ENCODE measurements at places on chromosomes 13 and 19.
A peak's percentile ranks its signal among the peaks of the same experiment; 100 is the strongest.

GRCh38 chr19:7888145-7888825 is at the start of gene LRRC8E:
TSS of gene LRRC8E (plus strand) at chr19:7888510. CDS start at chr19:7895604, 7,094 bp downstream.
- no peak for DNase-seq

DNA sequence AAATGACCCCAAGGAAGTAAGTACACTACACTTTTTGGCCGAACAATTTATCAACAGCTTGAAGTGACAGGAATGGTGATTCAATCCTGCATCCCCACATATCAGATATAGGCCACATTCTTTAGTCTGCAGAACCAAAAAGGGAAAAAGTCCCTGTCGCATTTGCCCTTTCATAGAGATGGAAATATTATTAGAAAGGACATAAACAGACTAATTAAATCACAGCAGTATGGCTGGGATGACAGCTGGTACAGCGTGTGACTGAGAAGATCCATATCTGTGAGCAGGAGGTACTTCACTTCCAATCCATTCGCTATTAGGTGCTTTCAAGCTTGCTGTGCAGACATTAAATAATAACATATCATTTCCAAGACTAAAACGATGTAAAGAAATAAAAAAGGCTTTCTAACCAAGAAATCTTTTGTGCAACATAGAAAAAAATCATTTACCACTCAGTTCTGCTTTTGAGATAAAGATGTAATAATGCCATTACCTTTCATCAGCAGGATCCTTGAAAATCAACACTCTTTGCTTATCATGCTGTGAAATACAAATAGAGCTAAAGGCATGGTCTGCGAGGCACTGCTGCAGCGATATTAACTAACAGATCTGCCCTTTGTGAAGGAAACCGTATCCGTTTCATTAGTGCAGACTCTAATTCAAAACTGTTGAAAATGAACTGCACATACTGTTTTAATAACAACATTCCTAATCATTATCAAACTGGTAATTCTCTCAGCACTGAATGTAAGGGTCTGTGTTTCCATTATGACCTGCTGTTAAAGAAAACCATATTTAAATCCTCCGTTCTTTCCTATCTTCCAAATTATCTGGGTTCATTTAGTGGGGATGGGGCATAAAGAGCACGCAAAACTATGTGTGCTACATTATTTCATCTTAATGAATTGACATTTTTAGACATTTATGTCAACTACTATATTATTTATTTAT is 245.6 kb downstream of the DACH1 start:
- peak; percentile 54 for DNase-seq

- no peak for DNase-seq
Observed at GRCh38 chr19:1920644-1921043, 15.4 kb downstream of the ADAT3 start.

DNA sequence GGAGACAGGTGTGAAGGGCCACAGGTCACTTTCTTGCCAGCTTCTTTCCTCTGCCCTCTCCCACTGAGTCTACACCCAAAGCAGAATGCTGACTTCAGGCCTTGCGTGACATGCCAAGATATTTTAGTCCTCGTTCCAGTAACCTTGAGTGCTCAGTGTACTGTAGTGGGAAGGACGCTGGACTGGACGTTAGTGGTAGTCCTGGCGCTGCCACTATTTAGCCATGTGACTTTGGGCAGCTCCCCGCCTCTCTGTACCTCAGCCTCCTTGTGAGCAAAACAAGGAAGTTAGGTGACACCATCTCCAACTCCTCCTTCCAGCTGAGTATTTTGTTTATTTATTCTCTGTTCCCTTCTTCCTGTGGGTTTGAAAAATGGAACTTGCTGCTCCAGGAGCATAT is 86.1 kb downstream of the FRY start:
- peak; percentile 24 for DNase-seq

GRCh38 chr19:49988433-49988832 is 27.5 kb upstream of the SIGLEC11 start:
- no peak for DNase-seq

- peak; percentile 46 for DNase-seq
Observed at GRCh38 chr13:111153977-111154332, 38.8 kb downstream of the ARHGEF7 start.

DNA sequence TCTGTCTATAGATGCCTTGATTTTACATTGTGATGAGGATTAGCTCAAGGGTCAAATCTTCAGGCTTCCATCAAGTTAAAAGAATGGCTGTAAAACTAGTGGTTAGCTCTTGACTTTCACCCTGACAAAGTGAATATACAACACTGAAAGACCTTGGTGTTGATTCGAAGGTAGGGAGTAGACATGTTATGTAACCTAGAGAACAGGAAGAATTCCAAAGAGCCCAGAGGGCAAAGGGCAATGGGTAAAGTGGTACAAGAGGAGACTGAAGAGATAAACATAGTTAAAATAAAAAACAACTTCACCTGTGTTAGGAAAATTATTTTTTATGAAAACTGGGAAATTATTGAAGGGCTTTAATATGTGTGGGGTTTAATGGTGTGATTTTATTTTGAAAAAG is 833.2 kb upstream of the KLHL1 start:
- DNase-seq = no peak

DNA sequence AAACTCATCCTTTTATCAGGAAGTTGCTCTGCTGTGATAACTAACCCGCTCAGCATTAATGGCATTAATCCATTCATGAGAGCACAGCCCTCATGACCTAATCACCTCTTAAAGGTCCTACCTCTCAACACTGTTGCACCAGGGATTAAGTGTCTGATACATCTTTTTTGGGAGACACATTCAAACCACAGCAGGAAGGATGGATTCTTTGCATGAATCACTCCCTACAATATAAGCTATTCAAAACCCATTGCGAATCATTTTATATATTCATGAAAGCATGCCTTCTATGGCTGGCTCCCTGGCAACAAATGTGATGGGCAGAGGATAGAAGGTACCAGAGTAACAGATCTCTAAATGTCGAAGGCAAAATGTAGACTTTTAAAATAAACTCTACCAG is 27.6 kb downstream of the ARL11 start:
- no peak for DNase-seq

DNA sequence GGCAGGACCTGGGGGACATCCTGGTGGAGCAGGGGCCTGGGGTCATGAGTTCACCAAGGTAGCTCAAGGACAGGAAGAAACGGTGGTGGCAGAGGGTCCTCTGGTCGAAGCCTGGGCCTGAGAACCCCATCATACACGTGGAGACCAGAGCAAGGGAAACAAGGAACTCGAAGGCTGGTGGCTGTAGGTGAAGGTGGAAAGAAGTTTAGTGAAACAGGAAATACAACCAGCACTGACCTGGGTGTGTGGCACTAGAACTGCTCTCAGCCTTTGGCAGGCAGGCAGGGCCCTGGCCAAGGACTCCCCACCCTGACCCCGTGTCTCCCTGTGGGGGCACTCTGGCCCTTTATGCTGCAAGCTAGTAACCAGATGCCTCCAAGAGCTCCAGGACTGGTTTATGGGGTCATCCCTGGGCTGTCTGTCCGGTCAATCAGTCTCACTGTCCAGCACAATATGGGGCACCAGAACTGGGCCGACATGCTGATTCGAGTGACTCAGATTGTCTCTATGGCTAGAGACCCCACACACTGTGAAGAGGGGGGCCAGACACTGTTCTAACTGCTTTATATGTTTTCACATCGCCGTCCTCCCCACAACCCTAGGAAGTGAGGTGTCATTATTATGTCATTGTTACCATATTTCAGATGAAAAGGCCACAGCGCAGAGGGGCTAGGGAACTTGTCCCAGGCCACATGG is 3.8 kb downstream of the COX6B2 start:
- no peak for DNase-seq

DNA sequence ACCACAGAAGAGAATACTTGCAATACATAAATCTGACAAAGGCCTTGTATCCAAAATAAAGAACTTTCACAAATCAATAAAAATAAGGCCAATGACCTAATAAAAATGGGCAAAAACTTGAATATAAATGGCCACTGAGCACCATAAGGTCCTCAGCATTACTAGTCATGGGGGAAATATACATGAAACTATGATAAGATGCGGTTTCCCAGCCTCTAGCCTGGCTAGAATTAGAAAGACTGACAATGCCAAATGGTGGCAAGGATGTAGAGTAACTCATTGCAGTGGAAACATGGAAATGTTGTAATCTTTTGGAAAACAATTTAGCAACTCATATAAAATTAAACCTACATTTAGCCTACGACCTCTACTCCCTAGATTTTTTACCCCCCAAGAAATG is 227.1 kb downstream of the GGACT start:
- no peak for DNase-seq

GRCh38 chr13:66665991-66666390 is 564.1 kb downstream of the PCDH9 start:
- peak; percentile 98 for DNase-seq

- no peak for DNase-seq
Observed at GRCh38 chr19:54420068-54420382, 4.8 kb downstream of the TTYH1 start.

DNA sequence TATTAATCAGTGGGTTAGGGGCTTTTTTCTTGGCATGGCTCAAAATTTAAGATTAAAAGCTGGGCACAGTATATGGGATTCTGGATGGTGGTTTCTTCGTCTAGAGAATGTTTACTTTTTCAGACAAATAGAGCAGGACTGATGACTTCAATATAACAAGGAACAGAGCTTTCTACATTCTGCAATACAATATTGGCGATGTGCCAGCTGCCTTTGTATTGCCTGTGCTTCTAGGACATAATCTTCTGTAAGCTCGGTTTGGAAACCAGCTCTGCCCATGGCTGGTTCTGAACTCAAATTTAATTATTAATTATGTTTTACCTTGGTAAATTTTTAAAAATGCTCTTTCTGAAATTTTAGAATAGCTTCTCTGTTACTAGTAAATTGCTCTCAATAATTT is 139.1 kb upstream of the TRPC4 start:
- DNase-seq = no peak

- no peak for DNase-seq
Observed at GRCh38 chr13:27853861-27854260, 61.6 kb downstream of the GSX1 start.

GRCh38 chr19:52942386-52943133 is 19.3 kb upstream of the ZNF888 start:
- DNase-seq = peak; percentile 88

- DNase-seq = no peak
Observed at GRCh38 chr13:93499991-93500390, 273.4 kb downstream of the GPC6 start.

- no peak for DNase-seq
Observed at GRCh38 chr13:96082640-96083039, 7.3 kb upstream of the HS6ST3 start.

DNA sequence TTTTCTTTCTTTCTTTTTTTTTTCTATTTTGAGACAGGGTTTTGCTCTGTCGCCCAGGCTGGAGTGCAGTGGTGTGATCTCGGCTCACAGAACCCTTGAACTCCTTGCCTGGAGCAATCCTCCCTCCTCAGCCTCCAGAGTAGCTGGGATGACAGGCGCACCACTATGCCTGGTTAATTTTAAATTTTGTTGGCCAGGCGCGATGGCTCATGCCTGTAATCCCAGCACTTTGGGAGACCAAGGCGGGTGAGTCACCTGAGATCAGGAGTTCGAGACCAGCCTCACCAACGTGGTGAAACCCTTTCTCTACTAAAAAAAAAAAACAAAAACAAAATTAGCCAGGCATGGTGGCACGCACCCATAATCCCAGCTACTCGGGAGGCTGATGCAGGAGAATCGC is 8.7 kb upstream of the SBNO2 start:
- no peak for DNase-seq

GRCh38 chr13:48125794-48126228 is 30.9 kb upstream of the MED4 start:
- peak; percentile 82 for DNase-seq

GRCh38 chr19:34818270-34818669 is 45.3 kb upstream of the ZNF599 start:
- DNase-seq = no peak

DNA sequence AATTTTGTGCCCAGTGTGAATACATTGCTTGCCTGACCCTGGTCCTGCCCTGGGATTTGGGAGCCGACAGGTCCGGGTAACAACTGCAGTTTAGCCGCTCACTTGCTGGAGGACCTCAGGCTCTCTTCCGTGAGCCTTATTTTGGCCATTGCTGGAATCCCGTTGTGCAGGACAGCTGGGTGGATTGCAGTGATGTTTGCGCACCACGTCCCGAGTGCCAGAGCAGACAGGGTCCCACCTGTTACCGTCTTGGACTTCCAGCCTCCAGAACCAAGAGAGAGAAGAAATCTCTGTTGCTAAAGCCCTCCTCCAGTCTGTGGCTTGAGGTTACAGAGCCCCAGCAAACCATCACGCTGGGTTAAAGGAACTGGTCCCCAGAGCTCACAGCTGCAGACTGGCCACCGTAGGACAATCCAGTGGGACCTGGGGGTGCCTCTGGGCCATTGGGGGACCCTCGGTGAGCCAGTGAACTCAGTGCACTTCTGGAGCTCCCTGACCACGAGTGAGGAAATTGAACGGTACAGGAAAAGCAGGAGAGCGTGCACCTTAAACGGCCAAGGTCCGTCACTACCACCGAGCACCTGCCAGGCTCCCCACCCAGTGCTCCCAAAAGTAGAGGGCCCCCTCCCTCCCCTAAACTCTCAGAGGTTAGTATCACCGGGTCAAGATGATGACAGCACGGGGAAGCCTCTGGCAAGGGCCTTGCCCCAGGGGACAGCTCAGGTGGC is 92.9 kb downstream of the GNG7 start:
- no peak for DNase-seq

DNA sequence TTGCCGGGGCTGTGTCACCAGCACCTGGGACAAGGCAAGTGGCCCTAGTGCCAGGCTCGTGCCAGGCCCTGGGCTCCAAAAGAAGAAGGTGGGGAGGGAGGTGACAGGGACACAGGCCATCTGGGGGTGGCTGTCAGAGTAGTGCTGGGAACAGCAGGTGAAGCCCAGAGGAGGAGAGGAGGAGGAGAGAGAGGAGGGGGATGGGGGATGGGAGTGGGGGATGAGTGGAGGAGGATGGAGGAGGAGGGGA is 18.7 kb downstream of the LSM4 start:
- DNase-seq = peak; percentile 69

DNA sequence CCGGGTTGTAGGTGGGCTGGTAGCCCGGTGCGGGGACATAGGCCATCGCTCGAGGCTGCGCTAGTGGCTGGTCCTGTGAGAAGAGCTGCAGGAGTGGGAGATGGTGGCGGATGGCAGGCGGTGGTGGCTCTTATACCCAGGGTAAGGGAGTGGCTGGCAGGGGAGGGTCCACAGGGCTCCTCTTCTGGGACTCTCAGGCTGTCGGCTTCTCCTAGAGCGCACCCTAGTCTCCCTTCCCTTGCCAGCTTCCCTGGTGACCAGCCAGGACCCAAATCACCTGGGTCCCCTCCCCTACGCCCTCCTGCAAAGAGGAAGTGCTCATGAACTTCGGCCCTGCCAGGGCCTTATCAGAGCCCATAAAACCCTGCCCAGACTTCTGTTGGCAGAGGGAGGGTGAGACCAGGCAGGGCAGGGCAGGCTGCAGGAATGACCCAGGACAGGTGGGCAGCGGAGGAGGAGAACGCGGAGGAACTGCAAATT is at the start of gene LGALS4:
LGALS4 (minus strand) TSS at position 105 of the 480 bp plus-strand sequence; CDS start at position 46, 59 bp downstream.
- DNase-seq = no peak

- DNase-seq = no peak
Observed at GRCh38 chr19:31347828-31348392, 1.3 kb downstream of the TSHZ3 start.

GRCh38 chr19:3464587-3465235 is 15.6 kb downstream of the SMIM24 start:
- DNase-seq = no peak
